Effector memory CD4-positive, alpha-beta T cell (primary cell): ENCODE measurements at places on chromosomes 1 and 21.
A peak's percentile ranks its signal among the peaks of the same experiment; 100 is the strongest.

DNA sequence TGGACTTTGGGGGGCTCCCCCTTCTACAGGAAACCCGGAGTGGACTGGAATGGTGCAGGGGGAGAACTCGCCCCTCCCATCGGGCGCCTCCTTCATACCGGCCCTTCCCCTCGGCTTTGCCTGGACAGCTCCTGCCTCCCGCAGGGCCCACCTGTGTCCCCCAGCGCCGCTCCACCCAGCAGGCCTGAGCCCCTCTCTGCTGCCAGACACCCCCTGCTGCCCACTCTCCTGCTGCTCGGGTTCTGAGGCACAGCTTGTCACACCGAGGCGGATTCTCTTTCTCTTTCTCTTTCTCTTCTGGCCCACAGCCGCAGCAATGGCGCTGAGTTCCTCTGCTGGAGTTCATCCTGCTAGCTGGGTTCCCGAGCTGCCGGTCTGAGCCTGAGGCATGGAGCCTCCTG, at the start of gene TNFRSF14:
TNFRSF14 (plus strand) TSS at position 95 of the 401 bp plus-strand sequence; CDS start at position 389, 294 bp downstream.
- peak within 1 kb of the TSS; percentile 90 for H3K4me3 ChIP-seq
- peaks cover 43% of the 10 kb centered on the region for H3K4me1 ChIP-seq
- peak; percentile 59 for DNase-seq
- peaks cover 26% of the 10 kb centered on the region for H3K36me3 ChIP-seq

DNA sequence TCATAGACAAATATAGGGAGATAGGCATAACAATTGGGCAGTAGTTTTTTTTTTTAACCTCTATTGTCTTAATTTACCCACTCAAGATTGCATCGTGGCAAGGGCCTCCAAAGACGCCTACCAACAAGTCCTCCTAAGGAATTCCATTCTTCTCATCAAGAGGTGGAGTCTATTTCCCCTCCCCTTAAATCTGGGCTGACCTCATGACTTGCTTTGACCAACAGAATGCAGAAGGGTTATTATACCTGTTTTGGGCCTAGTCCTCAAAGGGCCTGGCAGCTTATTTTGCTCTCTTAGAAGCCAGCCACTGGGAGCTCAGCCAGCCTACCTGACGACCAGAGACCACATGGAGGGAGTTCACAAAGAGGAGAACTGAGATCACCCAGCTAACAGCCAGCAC, 92.3 kb downstream of the COQ8A start:
- H3K27ac ChIP-seq: no peak overlapping the region
- no peak overlapping the region for H3K4me3 ChIP-seq
- H3K4me1 ChIP-seq: no peaks in the 10 kb centered on the region
- H3K27me3 ChIP-seq: no peaks in the 10 kb centered on the region

GRCh38 chr1:25848531-25848930, 10.7 kb downstream of the AUNIP start:
- no peak overlapping the region for H3K27ac ChIP-seq
- no peak for DNase-seq
- no peak overlapping the region for H3K4me3 ChIP-seq
- no peaks in the 10 kb centered on the region for H3K27me3 ChIP-seq
- no peaks in the 10 kb centered on the region for H3K36me3 ChIP-seq

DNA sequence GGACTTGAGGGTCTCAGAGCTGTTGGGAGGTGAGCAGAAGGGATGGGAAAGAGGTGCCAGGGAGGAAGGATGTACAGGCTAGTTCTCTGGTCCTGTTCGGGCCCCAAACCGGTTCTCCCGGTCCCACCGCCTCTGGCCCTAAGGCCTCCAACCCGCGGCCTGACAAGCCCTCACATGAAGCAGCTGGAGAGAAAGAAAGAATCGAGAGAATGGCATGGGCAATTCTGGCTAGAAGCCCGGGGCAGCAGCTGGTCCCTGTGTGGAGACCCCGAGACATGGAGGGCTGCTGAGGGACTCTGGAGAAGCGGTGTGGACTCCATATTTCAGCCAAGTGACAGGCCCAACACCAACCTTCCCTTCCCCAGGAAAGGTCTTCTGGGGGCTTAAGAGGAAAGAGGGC, 730 bp downstream of the CDC42SE1 start:
- H3K27ac ChIP-seq: peak overlapping the region; percentile 98
- peaks cover 21% of the 10 kb centered on the region for H3K36me3 ChIP-seq
- no peak for DNase-seq
- no peaks in the 10 kb centered on the region for H3K27me3 ChIP-seq
- peaks cover 37% of the 10 kb centered on the region for H3K4me1 ChIP-seq

GRCh38 chr1:223531742-223532341, 133.7 kb downstream of the CAPN8 start:
- H3K27ac ChIP-seq: no peak overlapping the region
- H3K4me3 ChIP-seq: no peak overlapping the region
- H3K36me3 ChIP-seq: no peaks in the 10 kb centered on the region
- no peaks in the 10 kb centered on the region for H3K27me3 ChIP-seq
- H3K4me1 ChIP-seq: no peaks in the 10 kb centered on the region

DNA sequence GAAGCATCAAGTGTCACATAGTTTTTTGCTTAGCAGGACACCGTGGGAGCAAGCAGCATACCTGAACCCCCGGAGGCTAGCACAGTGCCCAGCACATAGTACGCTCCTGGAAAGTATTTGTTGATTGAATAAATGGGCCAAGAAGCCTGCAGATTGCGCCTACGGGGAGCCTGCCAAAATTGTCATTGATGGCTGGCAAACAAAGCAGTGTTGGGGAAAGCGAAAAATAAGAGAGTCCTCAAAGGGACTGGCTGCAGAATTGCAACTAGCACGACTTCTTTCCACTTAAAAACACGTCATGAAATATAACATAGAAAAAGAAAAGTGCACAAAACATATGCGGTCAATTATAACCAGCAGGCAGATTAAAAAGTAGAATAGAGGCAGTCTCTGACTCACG, 125.2 kb upstream of the GALNT2 start:
- no peaks in the 10 kb centered on the region for H3K4me1 ChIP-seq
- DNase-seq: no peak
- no peak overlapping the region for H3K27ac ChIP-seq
- H3K4me3 ChIP-seq: no peak overlapping the region

DNA sequence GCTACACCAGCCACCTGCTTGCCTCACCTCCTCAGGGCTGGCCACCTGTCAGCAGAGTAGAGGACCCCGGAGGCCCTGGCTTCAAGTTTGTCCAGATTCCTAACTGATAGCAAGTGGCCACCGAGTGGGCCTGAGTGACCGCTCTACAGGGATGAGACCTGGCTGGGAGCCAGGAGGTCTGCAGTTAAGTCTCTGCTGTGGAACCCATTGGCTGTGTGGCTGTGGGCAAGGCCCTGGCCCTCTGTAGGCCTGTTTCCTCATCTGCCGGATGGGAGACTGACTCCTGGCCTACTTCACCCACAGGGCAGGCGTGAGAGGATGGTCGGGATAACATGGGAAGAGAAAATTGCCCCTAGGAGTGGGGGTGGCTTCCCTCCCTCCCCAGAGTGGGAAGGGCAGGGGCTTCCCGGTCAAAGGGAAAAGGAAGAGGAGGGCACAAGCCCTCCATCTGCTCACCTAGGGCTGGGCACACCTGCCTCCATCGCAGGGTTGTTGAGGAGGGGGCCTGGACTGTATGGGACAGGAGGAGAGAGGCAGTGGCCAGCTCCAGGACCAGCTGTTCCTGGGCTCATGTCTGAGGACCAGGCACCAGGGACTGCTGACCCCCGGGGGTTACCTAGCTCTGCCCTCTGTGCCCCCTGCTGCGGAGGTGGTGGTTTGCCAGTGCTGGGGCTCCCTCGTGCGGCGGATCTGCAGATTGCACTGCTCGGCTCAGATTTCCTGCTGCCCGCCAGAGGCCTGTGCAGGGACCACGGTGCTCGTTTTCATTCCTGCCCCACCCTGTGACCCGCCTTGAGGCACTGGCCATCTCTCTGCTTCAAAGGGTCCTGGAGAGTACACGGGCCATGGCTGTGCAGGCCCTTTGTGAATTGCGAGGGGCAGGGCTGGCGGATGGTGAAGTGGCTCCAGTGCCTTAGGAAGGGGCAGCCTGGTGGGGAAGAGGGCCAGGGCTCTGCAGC, 9.1 kb upstream of the MTFR1L start:
- peak; percentile 50 for DNase-seq
- peaks cover 6% of the 10 kb centered on the region for H3K4me1 ChIP-seq
- H3K4me3 ChIP-seq: no peak overlapping the region
- H3K36me3 ChIP-seq: peaks cover 27% of the 10 kb centered on the region
- H3K27ac ChIP-seq: no peak overlapping the region

GRCh38 chr1:22089134-22089571, 36.6 kb downstream of the CDC42 start:
- no peak for DNase-seq
- H3K36me3 ChIP-seq: peaks cover 52% of the 10 kb centered on the region
- H3K4me1 ChIP-seq: peaks cover 33% of the 10 kb centered on the region
- no peak overlapping the region for H3K4me3 ChIP-seq
- H3K27ac ChIP-seq: peak overlapping the region; percentile 44
- H3K27me3 ChIP-seq: no peaks in the 10 kb centered on the region

DNA sequence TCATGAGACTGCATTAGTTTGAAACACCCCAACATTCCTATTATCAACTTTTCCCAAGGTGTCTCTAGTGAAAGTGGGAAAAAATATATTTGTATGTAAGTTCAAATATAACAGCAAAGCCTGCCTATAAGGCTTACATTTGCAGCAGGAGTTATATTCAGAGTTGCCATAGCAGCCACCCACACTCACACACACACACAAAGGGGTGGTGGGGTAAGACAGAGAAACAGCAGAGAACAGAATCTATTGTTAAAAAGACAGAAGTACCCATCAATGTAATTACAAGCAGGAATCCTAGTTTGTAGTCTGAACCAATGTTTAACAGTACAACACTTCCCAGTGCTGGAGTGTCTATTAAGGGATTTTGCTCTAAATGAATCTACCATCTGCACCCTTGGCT, 55.0 kb downstream of the PLPPR5 start:
- H3K27ac ChIP-seq: no peak overlapping the region
- H3K4me3 ChIP-seq: no peak overlapping the region
- no peaks in the 10 kb centered on the region for H3K36me3 ChIP-seq
- H3K4me1 ChIP-seq: no peaks in the 10 kb centered on the region
- no peaks in the 10 kb centered on the region for H3K27me3 ChIP-seq
